ENCODE measurements at places on chromosomes 13 and 19.

DNA sequence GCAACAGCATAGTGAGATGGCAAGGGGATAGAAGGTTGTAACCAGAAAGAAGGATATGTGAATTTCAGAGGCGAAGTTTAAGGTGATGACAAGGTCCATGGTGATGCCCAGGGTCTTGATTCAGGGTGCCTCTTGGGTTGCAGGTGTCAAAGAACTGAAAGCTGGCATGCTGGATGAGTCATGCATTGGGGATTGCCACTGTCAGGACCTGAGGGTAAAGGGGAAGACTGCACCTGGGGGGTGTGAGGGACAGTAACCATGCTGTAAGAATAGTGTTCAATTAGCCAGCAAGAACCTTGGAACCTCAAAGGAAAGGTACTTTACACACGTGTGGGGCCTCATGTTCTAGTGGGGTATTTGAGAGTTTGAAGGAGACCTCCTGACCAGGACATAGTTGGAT lies 279.6 kb downstream of the SLC7A1 start:
- DNase-seq = no peak

DNA sequence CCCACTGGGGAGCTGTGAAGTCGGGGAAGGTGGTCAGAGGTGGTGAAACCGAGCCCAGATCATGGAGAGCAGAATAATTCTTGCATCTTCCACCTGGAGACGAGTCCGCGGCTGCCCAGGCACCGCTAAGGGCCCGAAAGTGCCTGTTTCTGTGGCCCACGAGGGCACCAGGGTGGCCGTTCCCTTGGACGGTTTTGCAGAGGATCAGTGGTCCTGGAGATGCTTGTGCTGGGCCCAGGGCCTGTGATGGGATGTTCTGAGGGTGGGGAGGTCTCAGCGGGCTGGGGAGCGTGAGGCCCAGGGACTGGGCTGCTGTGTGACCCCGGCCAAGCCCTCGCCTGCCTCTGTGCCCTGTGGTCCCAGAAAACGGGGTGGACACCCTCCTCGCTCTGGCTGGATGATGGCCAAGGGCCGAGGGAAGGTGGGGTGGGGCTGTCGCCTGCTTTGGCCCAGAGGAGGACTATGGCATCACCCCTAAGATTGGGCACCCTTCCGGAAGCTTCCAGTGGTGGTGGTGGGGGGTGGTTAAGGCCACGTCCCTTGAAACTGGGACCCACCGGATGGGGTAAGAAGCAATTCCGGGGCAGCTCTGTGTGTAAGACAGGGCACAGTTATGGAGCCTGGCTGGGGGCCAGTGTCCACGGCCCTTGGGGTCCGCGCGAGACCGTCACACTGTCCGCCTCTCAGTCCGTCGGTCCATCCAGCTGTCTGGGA lies 51.3 kb upstream of the NFIC start:
- no peak for DNase-seq

DNA sequence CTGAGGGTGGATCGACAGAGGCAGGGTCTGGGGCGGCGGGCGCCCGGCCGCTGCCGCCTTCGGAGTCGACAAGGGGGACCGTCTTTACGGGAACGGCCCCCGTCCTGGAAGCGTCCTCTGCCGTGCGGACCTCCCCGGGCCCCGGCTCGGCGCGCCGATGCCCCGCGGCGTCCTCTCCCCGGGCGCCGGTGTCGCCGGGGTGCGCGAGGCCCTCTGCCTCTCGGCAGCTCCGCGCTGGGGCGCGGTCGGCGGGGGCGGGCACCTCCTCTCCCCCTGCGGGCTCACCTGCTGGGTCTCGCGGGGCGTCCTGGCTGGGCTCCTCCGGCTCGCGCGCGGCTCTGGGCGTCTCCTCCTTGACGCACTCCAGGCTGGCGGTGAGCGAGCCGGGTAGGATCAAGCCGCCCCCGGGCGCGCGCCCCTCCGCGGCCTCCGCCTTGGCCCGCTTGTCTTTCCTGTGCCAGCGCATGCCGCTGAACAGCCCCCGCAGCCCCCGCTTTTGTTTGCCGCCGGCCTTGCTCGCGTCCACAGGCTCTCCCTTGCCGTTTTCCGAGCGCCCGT lies 1.5 kb downstream of the AMER2 start:
- DNase-seq = no peak

GRCh38 chr19:54541712-54542111 lies 31.9 kb upstream of the LILRA2 start:
- DNase-seq = no peak

DNA sequence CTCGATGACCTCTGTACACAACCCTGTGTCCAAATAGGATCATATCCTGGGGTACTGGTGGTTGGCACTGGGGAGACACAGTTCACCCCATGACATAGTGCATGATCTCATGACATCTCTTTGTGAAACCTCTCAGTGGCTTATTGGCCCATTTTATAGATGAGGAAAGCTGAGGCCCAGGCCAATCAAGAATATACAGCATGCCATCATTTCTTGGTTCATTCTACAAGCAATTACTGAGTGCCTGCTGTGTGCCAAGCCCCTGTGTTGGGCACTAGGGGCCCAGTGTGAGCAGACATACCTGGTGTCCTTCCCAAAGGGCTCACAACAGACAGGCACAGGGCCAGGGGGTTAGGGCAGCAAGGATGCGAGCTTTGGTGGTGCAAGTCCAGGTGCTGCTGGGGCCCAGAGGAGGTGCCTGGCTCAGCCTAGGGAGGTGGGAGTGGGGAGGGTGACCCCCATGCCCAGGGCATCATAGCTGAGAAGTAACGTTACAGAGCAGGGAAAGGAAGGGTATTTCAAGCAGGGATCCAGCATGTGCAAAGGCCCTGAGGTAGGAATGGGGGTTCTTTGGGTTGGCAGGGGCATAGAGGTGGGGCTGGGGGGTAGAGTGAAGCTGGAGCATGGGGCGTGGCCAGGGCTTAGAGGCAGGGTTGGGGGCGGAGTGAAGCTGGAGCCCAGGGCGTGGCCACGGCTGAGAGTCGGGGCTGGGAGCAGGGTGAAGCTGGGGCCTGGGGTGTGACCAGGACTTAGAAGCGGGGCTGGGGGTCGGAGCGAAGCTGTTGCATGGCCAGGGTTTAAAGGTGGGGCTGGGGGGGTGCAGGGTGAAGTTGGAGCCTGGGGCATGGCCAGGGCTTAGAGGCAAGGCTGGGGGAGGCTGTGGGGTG lies 20.7 kb downstream of the COLGALT1 start:
- DNase-seq = no peak

GRCh38 chr13:76597868-76598267 lies 288.3 kb downstream of the KCTD12 start:
- no peak for DNase-seq

GRCh38 chr19:47561440-47562057 lies 11.4 kb downstream of the ZNF541 start:
- no peak for DNase-seq

GRCh38 chr13:41709511-41709910 lies 251.4 kb downstream of the VWA8 start:
- DNase-seq = no peak

Measured in stimulated activated naive CD4-positive, alpha-beta T cell (primary cell).